A172 (cell line): ENCODE measurements at places on chromosomes 16 and 17. TPM values are rescaled to one million over a fixed set of nuclear protein-coding genes. Genes with fewer than 3 reads are reported as not detected.

The P2RX1 gene
- total RNA-seq = 0.67 and 1.2 TPM in 2 replicates

DNA sequence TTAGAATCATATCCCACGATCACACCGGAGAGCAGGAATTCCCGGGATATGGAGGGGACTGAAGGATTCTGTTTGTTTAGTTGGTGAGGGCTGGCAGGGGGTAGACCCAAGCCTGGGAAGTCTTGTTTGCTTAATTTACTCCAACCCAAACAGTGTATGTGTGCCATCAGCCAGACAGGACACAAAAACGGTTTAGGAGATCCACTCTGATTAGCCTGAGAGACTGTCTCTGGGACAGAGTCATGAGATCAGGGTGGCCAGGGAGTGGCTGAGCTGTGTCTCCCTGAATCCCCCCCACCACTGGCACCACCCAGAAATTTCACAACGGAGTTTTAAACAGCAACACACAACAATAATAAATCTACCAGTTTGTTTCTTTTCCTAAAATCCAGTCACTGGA is 127.0 kb downstream of the RBFOX3 start:
- no peak for DNase-seq

The ATF7IP2 gene
- total RNA-seq = not detected in 2 replicates

The SETD1A gene
- 3.5 and 3.8 TPM in 2 replicates for total RNA-seq

- DNase-seq = no peak
Observed at GRCh38 chr16:27113341-27113841, 46.7 kb downstream of the C16orf82 start.

- DNase-seq = no peak
Observed at GRCh38 chr16:78436846-78437245, 337.4 kb downstream of the WWOX start.

GRCh38 chr17:7858522-7858810 is 663 bp downstream of the CYB5D1 start:
- no peak for DNase-seq

The TRIM72 gene
- total RNA-seq = under 0.01 and 0.02 TPM in 2 replicates

The CD300LB gene
- total RNA-seq = not detected in 2 replicates

The METTL26 gene
- total RNA-seq = 126 and 150 TPM in 2 replicates

The BCL6B gene
- total RNA-seq = 0.07 TPM in 1 of 2 replicates, not detected in the other

The KRT9 gene
- total RNA-seq = not detected in 2 replicates

The UMOD gene
- total RNA-seq = not detected in 2 replicates

DNA sequence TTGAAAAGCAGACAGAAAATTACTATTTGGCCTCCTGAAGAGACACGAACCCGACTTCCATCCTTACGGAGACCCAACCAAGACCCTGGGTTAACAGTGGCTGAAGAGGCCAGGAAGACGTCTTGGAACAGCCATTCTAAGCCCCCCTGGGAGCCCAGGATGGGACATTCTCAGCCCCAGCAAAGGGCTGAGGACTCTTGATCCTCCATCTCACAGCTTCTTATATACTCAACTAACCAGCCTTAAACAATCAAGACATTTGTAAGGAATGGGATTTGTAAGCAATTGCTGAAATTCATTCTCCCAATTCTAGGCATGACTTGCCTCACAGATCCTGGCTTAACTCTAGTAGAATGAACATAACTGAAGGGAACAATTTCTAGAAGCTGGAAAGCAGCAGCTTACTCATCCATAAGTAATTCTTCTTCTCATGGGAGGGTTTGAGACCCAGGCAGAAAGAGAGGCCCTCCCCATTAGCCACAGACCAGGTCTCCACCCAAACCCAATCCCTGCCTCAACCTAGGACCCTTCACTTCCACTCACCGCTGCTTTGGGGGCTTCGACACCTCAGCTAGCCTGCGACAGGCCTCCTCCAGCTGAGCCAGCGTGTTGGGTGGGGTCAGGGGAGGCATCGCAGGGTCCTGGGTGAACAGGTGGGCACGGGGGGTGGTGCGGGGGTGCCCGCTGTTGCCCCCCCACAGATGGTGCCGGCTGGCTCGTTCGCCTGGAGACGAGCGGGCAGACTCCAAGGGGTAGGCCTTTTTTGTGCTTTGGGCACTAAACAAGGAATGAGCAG is 25.5 kb downstream of the AXIN2 start:
- no peak for DNase-seq

DNA sequence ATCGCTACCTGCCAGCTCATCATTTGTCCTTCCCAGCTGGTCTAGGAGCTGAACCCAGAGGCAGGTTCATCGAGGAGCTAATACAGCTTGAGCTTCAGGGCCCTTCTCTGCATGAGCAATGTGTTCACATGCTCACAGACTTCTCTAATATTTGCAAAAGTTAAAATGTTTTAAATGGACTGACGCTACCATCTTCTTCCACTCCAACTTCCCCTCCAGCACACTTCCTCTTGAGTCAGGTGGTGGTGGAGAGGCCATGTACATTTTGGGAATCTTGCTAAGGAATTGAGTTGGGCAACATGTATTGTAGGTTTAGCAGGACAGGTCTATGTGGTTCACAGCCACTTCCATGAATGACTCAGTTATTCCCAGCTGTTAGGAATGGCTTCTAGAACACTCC is 21.6 kb upstream of the RHOT1 start:
- no peak for DNase-seq

The KRT12 gene
- not detected in 2 replicates for total RNA-seq

GRCh38 chr16:75621170-75621477 is 2.0 kb downstream of the ADAT1 start:
- peak; percentile 21 for DNase-seq

The SLC5A11 gene
- total RNA-seq = 0.05 TPM in 1 of 2 replicates, not detected in the other

DNA sequence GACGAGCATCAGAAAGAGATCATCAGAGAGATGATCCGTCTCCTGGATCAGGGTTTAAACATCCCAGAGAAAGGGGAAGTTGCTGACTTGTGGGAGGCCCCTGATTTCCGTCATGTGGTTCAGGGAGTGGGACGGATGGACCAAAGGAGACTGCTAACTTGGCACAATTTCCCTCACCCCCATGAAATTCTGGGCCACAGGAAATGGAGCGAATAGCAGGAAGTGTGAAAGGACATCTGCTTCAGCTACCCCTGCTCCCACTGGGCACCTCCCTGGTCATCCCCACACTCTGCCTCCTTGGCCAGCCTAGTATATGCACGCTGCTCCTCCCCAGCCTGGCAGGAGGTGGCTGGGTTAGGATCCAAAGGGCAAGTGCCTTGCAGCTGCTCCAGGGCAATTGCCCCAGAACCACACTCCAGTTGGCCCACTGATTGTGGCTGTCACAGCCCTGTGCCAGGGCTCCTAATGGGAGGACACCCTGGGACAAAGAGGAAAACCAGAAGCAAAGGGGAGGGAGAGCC is 1.3 kb downstream of the ARRB2 start:
- DNase-seq = no peak
